T-helper 22 cell (primary cell): ENCODE measurements at places on chromosomes 12 and 14.

DNA sequence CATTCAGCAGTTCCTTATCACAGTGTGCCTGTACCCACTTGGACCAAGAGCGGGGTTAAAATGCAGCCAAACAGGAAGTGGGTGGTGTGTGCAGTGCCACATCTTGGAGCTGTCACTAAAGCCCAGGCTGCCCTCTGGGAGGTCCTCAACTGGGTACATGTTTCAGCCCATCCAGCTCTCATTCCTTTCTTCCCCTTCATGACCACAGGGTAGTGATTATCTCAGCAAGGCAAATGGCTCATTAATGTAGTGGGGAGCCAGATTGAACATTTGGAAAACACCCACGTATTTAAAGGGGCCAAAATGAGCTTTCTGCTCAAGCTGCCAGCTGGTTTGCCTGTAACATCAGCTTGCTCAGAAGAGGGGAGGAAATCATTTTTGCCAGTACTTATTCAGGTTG is 210.8 kb upstream of the BTG1 start:
- DNase-seq, result no peak

- no peak for DNase-seq
Observed at GRCh38 chr14:69268223-69268622, 8.3 kb downstream of the GALNT16 start.

GRCh38 chr12:118346895-118347294 is 25.8 kb downstream of the TAOK3 start:
- DNase-seq, result no peak

- no peak for DNase-seq
Observed at GRCh38 chr14:47539031-47539461, 136.4 kb downstream of the MDGA2 start.

DNA sequence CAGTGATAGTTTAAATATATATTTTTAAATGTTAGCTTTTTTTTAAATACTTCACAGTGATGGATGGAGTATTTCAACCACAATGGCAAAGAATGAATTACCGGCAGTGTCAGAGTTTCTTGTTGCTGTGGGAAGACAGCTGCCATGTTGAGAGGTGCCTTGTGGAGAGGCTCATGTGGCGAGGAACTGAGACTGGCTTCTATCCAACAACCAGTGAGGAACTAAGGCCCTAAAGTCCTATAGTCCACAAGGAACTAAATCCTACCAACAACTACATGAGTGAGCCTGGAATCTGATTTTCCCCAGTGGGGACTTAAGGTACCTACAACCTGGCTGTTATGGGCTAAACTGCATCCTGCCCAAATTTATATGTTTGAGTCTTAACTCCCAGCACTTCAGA is 220.2 kb upstream of the PLEKHG7 start:
- DNase-seq, result no peak

DNA sequence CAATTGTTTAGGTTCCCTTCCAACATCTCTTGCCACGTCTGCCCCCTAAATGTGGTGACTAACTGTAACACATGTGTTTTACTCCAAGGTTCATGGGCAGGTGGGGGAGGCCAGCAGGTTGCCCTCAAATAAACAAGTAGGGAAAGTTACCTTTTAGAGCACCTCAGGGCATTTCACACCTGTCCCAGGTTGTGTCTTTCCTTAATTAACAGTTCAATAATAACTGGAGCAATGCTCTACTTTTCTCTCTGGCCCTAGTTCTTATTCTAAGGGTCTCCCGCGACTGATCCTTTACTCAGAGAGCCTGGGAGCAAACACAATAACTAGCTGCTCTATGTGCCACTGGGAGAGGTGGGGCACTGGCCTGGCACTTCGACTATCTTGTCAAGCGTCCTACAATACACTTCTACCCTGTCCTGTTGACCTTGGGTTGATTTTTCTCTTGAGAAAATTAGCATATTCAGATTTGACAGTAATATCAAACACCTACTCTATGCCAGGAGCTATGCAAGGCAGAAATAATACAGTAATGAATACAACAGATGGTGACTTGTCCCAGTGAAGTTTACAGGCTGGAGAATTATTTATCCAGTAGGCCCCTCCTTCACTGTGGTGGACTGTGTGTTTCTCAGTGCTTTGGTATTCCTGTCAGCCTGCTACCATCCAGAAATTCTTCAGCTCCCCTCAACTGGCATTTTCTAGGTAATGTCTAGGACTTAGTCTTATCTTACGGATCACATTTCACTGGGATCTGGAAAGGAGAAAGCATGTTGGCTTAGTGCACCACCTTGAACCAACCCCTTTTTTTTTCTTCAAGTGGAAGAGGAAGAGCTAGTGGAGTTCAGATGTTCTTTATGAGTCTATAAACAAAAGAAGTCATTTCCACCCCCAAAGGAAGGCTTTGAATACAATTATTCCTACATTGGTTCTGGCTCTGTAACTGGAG is 202.6 kb downstream of the CRADD start:
- DNase-seq, result no peak

- DNase-seq, result no peak
Observed at GRCh38 chr12:46485853-46486252, 113.3 kb upstream of the SLC38A2 start.

DNA sequence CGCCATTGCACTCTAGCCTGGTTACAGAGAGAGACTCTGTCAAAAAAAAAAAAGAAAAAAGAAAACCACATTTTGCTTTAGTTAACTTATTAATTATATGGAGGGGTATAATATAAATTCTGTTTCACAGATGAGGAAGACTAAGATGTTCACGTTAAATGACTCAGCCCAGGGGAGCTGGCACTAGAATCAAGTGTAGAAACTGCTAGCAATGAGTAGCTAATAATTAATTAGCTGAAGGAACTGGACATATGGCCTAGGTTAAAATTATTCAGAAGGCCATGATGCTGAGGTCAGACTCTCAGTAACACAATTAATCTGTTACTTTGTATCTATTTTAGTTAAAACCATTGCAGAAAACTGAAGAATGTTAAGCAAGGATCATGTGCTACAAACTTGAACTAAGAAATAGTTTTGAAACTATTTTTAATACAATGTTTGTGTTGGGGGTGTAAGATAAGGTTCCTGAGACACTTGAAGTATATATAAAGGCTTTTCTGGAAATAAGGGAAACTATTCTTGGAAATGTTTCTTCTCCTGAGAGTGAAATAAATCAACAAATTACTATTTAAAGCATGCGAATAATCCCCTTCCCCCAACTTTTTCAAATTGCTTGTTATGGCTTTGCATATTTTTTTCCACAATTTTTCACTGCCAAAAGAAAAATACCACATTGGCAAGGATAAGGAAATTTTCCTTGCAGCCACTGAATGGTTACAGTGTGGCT is 589.3 kb downstream of the SOX5 start:
- DNase-seq, result no peak

DNA sequence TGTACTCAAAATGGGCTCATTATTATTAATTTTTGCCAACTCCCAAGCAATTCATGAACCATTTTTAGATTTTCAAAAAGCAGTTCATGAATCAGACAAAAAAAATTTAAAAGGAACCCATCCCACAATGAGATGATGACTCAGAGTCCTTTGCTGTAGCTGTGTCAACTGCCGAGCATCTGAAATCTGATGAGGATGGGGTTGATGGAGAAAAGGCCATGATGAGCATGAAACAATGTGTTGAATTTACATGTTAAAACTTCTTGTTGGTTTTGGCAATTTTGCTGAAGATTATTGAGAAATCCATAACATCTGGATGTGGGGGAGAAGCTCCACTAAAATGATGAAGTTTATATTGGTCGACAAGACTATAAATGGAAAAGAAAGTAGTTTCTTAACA is 378.0 kb downstream of the FOXG1 start:
- no peak for DNase-seq

GRCh38 chr12:30839643-30840220 is 85.0 kb upstream of the CAPRIN2 start:
- DNase-seq, result no peak

DNA sequence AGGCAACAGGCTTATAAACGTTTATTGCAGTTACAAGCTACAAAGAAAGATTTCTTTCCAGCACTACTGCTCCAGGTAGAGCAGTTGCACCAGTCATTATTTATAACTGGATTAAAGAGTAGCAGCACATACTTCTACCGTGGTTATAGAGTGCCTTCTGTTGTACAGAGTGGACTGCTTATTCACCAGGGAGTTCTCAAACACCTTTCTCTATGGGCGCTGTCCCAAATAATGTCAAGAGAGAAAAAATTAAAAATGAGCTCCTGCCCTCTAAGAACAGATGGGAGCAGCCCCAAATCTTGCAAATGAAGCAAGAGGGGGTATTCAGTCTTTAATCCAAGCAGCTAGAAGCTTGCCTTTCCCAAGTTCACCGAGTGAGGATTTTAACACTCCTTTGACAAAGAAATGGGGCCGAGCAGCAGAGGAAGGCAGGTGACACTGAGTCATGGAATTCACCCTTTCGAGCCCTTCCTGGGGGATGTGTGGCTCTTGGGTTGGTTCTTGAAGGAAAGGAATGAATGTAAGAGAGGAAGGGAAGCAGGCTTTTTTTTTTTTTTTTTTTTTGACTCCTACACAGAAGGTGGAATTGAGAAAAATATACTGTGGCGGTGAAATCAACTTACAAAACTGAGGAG is 181.2 kb downstream of the PRKCH start:
- no peak for DNase-seq

- no peak for DNase-seq
Observed at GRCh38 chr12:21613931-21614330, 9.3 kb upstream of the GYS2 start.

DNA sequence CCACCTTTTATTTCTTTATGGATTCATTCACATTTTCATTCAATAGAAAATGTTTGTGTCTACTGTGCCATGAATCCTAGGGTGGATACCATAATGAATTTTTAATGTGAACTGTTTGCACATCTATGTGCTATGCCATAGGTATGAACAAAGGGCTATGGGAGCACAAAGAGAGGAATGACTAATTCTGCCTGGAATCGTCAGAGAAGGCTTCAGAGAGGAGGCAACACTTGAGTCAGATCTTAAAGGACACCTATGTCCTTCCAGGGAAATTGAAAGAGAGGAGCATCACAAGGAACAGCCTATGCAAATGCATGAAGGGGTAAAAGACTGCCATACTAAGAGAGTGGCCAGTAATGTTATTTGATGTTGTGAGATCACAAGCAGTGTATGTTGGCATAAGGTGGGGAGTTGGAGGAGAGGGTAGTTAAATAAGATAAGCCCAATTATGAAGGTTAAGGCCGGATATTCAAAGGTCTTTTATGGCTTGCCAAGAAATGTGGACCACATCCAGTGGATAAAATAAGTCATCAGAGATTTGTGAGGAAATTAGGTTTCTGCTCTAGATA is 246.7 kb downstream of the GRIN2B start:
- DNase-seq, result no peak

DNA sequence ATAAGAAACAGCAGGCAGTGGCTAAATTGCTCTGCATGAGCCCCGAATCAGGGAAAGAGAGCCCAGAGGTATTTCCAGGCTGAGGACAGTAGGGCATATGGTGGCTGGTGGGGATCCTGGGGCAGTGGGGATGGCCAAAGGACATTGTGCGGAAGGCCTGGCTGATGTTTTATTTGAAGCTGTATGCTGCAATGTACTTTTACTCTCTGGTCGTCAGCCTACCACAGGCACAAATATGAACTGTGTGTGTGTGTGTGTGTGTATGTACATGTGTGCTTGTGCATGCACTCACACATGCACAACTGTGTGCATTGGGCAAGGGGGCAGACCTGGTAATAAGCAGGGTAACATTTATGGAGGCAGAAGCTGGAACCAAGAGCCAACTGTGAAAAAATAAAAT is 74.7 kb upstream of the GZMB start:
- no peak for DNase-seq

DNA sequence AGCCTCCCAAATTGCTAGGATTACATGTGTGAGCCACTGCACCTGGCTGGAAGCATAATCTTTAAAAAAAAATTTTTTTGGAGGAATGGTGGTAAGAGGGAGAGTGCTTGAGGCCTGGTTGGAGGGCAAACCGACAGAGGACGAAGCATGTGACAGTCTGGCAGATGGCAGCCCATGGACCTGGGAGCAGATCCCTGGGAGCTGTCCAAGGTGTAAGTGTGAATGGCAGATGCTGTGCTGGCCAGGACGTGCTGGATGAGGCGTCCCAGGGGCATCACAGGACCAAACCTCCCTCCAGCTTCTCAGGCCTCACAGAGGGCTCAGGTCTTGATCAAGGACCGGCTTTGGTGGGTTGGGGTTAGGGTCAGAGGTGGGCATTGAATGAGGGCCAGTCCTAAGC is 128.4 kb upstream of the NCOR2 start:
- DNase-seq, result no peak

GRCh38 chr12:83537428-83538053 is 850.8 kb downstream of the TMTC2 start:
- DNase-seq, result no peak

GRCh38 chr14:63891148-63891975 is 38.6 kb downstream of the SYNE2 start:
- DNase-seq, result no peak

GRCh38 chr14:38113546-38113945 is 94.2 kb upstream of the SSTR1 start:
- no peak for DNase-seq

DNA sequence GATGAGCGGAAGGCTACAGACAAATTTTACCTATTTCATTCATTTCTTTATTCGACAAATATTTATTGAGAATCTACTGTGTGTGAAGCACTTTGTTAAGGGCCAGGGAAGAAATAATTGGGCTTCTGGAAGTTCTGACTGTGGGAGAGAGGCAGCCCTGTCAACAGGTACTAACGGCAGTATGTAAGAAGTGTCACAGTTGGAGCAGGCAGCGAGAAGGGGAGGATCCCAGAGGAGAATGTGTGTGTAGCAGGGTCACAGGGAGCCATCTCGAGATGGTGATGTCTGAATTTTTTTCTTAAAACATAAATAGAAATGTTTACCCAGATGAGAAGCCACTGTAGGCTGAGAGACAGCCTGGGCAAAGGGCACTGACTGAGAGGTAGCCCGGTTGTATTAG is 163.3 kb upstream of the SLC38A2 start:
- DNase-seq, result no peak

DNA sequence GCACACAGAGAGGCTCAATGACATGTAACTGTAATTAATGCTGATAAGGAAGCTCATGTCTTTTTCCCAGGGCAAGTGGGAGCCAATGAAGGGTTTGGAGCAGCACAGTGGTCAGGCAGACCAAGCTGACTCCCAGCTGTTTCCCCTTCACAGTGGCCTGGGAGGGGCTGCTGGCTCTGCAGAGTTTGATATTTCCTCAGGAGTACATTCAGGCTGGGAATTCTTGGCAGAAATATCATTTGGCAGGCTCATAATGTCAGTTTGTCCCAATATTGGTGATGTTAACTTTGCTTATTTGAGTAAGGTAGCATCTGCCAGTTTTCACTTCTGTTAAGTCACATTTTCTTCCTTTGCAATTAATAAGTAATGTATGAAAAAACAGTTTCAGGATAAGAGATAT is 247.0 kb downstream of the EMP1 start:
- no peak for DNase-seq

DNA sequence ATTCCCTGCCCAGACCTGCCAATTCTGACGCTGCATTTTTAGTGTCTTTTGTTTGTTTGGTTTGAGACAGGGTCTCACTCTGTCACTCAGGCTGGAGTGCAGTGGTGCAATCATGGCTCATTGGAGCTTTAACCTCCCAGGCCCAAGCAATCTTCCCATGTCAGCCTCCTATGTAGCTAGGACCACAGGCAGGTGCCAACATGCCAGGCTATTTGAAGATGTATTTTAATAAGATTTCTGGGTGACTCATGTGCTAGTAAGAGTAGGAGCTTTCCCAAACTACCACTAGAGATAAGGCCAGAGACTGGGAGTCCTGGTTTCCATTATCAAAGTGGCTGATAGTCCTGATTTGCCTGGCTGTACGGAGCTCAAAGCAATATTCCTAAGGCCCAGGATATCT is 693.3 kb downstream of the MED13L start:
- no peak for DNase-seq
